Spinal cord (tissue), 10 donors: ENCODE measurements at places on chromosomes 16 and 17.

- no peak for DNase-seq
Observed at GRCh38 chr17:50865868-50866260, 290 bp downstream of the TOB1 start.

- peak; percentile 82 for DNase-seq
Observed at GRCh38 chr16:3950343-3951193, 70.1 kb upstream of the CREBBP start.

DNA sequence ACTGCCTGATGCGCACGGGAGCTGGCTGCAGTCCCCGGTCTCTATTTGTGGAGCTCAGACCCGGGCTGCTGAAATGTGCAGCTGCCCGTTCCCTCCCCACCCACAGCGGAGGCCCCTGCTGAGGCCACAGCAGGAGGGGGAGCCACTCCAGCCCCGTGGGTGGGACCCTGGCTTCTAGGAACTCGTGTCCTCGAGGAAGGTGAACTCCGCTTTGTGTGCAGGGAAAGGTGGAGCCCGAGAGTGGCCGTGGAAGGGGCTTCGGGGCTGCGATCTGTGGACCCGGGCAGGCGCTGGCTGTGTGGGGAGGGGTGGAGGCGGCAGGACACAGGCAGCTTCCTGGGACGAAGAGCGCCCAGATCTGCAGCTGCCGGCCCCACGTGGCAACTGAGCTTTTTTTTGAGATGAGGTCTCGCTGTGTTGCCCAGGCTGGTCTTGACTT is 2.9 kb downstream of the CCDC154 start:
- no peak for DNase-seq

GRCh38 chr17:21396237-21396636 is 20.1 kb downstream of the KCNJ12 start:
- no peak for DNase-seq

- DNase-seq, result no peak
Observed at GRCh38 chr17:70313086-70313852, 143.9 kb downstream of the KCNJ2 start.

DNA sequence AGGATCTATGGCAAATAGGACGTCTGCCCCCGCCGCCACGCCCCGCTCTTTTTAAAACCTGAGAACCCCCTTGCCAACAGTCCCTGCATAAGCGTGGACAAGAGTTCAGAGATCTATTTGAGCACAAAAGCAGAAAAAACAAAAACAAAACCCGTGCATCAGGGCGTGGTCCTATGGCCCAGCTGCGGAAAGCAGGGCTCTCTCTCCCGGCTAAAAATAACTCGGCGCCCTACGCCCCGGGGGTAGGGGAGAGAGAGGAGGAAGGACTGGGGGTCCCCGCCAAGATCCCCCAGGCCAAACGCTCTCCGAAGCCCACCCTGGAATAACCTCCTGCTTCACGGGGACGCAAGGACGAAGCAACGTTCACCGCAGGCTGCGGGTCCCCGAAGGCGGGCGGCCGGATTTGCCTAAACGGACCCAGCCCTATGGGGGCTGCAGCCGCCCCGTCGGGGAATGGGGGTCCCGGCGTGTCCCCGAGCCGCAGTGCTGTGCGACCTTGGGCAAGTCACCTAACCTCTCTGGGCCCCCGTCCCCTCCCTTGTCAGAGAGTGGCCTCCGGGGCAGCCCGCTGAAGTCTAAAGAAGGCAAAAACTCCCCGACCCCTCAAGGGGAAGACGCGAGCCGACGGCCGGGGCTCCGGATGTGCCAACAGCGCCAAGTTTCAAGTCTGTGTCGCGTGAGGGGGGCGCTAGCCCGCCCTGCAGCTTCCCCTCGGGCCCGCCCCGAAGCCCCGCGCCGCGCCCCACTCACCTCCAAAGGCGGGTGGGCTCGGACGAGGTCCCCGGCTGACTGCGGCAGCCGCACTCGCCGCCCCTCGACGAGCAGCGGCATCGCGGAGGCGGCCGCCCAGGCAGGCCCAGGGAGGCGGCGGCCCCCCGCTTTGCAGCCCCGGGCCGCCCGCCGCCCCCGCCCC is 477 bp downstream of the NTAN1 start:
- peak; percentile 4 for DNase-seq
